ENCODE measurements at places on chromosomes 1 and 21. TPM values are rescaled to one million over a fixed set of nuclear protein-coding genes. Genes with fewer than 3 reads are reported as not detected.

DNA sequence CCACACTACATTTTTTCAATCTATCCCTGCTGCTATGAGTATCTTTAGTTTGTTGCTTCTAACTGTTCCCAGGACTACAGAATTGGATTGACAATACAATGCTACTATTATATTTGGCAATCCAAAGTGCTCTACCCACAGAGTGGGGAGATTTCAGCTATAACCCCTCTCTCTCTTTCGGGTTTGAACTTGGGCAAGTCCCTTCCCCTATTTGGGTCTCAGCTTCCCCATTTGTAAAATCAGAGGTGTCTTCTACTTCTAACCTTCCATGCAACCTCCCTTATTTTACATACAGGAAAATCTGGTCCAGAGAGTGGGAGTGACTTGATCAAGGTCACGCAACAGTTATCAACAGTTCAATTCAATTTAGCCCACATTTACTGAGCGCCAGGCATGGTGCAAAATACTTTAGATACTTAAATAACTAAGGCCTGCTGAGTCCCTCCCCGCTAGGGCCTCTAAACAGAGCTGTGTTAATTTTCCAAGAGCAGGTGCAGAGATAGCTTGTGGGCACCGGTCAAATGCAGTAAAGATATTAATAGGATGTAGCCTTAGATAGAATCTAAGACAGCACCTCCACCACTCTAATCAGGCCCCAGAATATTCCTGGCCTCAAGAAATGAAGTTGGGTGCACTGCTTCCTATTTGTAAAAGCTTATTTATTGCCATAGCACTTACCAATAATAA, 9.4 kb upstream of the GPX7 start:
- no peak for DNase-seq

DNA sequence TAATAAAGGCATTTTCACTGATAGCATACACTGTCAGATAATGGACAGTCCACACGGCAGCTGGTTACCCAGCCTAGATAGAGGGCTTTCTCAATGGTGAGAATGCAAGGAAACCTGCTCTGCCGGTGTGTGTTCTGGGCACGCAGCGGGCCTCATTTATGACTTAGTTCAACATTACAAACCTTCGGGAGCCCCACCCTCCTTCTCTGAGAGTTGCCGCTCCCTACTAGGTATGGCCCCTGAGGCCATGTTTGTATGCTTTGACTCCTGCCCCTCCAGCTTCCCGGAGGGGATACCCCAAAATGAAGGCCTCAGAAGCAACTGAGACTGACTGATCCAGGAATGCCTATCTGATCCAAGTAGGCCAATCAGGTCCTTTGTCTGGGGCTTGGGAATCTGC, 17.2 kb upstream of the FABP3 start:
- DNase-seq, result peak; percentile 77

DNA sequence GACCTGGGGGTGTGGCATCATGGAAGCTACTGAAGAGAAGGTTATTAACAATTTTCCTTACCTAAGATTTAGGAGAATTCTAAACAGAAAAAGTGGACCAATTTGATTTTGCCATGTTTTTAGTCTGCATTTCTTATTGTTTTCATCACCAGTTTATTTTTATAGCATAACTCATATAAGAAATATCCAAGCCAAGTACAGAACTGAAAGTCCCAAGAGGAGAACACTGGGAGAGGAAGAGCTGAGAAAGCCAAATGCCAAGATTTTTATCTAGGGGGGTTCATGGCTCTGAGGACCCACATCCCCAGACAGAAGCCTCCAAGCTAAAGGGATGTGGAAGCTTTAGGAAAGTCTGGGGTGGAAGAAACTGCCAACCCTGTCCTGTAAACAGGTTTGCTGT, 109.4 kb upstream of the DUSP10 start:
- DNase-seq, result no peak

DNA sequence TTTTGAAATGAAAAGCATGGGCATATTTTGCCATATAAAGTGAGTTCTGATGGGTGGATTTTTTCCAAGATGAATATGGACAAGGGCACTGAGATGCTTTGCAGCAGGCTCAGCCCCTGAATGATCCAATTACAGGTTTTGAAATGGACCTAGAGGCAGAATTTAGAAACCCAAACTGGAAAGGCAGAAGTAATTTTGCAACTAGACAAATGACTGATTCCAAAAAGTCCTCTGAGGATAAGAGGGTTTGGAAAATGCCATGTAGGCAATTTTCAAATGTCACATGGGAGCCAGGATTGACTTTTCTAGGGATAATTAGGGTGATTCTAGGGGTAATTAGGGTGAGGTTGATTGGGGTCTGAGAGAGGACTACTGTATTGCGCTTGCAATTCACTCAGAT, 148.9 kb upstream of the ZNF648 start:
- DNase-seq, result no peak

The JAM2 gene
- not detected for polyA plus RNA-seq

GRCh38 chr1:107196973-107197562, 56.2 kb downstream of the NTNG1 start:
- no peak for DNase-seq

GRCh38 chr1:153849487-153850185, 73.1 kb downstream of the GATAD2B start:
- no peak for DNase-seq

The PDXK gene
- polyA plus RNA-seq, result 211 TPM

DNA sequence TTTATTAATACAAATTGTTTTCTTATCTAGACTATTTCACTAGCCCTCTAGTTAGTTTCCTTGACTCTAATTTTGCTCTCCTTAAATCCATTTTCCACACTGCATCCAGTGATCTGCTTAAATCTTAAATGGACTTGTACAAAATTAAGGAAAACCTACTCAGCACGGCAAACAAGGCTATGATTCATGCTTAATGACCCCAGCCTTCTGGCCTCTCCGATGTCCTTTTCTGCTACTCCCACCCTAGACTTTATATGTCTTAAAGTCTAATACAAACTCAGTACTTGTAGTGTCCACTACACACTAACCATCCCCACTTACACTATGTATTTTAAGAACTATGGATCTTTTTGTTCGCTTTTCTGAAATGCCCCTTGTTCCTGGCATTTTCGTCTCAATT, 2.2 kb downstream of the TMED5 start:
- no peak for DNase-seq

Measured in keratinocyte (primary cell).